ENCODE measurements at places on chromosomes 3 and 15.

- DNase-seq = peak; percentile 81
Measured at GRCh38 chr3:161395115-161396012, 24.0 kb upstream of the SPTSSB start.

- no peak for DNase-seq
Measured at GRCh38 chr15:39788108-39788507, 5.5 kb upstream of the FSIP1 start.

DNA sequence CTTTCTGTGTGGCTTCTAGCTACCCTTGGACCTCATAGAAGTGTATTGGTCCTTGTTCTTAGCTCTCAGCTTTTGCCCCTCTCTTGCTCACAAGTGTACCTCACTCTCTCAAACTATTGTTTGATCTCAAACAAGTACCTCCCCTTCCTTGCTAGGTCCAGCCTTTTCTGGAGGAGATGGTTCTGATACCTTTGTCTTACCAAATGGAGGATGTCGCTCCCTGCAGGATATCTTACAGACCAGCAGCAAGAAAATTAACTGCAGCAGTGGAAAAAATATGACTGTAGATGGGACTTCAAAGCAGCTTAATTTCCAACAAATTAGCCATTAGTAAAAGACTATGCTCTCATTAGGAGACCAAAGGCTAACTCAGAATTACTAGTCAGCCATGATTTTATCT is 388.1 kb upstream of the ROBO2 start:
- no peak for DNase-seq

- no peak for DNase-seq
Measured at GRCh38 chr3:179309225-179310078, 13.4 kb upstream of the ZNF639 start.

- no peak for DNase-seq
Measured at GRCh38 chr3:190252080-190252479, 70.2 kb downstream of the CLDN1 start.

GRCh38 chr3:44330444-44330843 is 8.1 kb upstream of the TCAIM start:
- no peak for DNase-seq

DNA sequence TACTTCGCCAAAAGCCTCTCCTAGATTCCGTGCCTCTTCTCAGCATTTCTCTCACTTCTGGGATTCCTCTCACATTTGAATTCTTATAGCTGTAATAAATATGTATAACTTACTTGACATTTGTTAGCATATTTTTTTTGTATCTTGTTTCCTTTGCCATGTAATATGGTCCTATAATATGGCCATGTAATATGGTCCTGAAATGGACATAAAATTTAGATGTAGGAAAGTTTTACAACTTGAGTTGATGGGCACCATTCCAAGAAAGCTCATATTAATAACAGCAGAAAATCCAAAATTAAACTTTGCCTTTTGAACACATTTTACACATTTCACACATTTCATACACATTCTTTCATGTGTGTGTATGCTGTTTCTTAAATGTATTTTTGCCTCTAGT is 480.6 kb downstream of the RBMS3 start:
- no peak for DNase-seq

DNA sequence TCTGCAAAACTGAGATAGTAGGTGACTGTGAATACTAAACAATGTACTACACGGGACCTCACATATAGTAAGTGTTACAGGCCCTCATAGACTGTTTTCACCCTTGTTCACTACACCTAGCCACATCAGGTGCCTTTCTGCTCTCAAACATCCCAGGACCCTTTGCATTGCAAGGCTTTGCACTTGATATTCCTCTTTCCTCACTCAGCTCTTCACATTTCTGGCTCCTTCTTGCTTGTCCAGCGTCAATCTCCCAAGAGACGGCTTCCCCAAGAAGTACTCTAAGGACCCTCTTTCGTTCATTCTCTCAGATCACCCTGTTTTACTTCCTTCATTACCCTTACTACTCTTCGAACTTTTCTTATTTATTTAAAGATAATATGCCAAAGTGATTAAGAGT is 10.0 kb downstream of the DENND4A start:
- DNase-seq = no peak

DNA sequence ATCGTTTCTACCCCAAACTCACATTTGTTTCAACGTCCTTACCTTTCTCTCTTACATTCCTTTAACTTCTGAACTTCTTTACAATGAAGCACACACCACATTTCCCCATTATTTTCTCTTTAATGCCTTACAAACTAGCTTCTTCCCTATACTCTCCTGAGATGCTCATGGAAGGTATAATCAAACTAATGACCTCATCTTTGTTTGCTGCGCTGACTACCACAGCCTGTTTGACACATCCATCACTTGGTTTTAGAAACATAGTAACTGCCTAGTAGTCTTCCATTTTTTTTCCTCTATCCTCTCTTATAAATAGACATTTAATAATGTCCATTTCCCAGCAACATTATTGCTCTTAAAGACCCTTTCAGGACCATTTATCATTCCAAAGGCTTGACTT is 230.5 kb upstream of the LRTM1 start:
- no peak for DNase-seq

- no peak for DNase-seq
Measured at GRCh38 chr15:80785811-80786354, 6.7 kb downstream of the CEMIP start.

DNA sequence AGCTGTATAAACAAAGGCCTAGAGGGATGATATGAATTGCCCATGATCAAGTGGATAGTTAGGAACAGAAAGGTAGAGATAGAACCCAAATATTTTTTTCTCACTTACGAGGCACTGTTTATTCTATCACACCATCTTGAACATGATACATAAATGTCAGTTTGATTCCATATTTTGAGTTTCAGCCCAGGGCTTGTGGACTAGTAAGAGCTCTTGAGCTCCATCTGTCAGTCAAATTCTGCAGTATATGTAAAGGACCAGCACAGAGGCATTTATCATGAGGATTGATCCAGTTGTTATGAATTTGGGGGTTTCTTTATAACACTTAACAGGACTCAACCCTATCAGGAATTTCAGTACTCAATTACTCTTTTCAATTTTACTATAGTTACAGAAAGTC is 4.8 kb downstream of the SLC27A2 start:
- DNase-seq = no peak

DNA sequence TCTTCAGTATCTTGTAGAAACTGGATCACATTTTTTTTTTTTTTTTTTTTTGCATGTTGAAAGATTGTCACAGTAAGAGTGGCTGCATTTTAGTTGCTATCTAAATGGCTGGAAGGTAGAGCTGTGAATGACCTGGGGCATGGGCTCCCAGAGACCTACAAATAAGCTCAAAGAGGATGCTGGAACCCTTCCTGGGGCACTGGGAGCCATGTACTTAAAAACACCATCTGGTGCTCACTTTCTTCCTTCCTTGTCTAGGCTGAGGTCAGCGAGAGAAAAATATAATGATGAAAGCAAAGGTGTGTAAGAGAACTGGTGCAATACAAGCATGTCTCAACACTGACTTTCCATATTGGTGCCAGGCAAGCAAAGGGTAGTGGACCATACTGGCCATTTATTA is 323.9 kb downstream of the SV2B start:
- no peak for DNase-seq

DNA sequence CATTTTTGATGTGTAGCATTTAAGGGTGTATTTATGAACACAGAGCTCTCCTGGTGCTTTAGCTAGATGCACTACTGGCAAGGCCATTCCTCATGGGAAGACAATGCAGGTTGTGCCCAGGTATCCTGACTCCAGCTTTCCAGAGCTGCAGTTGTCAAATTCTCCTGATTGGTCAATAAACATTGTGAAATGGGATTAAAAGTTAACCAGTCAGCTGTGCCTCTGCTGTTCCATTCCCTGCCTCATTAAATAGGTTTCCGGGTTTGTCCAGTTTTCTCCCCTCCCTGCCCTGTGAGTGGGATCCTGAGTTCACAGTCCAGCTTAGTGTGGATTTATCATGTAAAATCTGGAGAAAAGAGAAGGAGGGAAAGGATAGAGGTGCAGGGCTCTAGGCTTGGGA is 207.3 kb downstream of the SQOR start:
- DNase-seq = no peak

DNA sequence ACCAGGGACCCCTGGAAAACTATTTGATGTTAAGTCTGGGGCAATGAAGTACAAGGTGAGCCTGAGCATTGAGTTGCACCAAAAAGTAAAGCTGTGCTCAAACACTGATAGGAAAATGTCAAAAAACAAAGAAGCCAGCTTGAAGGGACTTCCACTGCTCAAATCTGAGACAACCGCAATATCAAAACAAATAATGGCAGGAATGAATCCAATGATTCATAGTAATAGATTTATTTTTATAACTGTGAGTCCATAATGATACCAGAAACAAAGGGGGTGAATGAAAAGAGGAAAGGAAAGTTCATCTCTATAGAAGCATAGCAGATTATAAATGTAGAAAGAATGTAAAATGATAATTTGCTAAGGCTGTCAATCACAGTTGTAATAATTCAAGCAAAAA is 237.3 kb upstream of the ZBTB20 start:
- no peak for DNase-seq

GRCh38 chr3:195403841-195404408 is 38.9 kb downstream of the ACAP2 start:
- DNase-seq = no peak

GRCh38 chr3:77079988-77080610 is 40.2 kb downstream of the ROBO2 start:
- no peak for DNase-seq

GRCh38 chr15:79403501-79403900 is 28.6 kb upstream of the MINAR1 start:
- DNase-seq = no peak

GRCh38 chr3:99751649-99752048 is 66.0 kb upstream of the CMSS1 start:
- no peak for DNase-seq

DNA sequence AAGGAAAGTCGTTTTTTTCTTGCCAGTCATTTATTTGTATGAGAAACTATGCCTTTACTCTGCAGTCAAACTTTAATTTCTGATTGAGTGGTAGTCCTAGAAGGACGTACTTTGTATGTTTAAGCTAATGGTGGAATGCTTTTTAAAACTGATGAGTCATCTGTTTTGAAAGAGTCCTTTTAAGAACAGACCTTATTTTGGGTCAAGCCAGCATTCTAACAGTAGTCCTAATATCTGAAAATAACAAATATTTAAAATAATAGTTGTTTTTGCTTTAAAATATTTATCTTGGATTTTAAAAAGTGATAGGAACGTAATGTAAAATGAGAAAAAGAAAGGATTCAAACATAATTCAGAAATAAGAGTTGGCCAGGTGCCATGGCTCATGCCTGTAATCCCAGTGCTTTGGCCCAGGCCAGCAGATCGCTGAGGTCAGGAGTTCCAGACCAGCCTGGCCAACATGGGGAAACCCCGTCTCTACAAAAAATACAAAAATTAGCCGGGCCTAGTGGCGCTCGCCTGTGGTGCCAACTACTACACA is 1.3 kb upstream of the LRRC58 start:
- DNase-seq = no peak

DNA sequence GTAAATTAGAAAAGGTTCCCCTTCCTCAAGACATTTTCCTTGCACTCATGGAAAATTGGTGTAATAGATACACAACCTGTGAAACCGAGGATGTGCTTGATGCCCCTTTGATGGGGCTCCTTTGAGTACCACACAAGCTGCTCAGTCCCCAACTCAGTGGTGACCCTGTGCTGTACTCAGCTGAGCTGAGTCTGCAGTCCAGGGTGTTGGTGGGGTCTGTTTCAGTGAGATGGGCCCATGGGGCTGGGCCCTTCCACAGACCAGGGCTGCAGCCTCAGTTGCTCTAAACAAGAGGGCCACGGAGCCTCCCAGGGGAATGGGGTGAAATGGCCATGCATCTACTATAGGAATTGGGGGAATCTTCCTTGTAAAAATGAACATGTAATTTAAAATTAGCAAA is 39.3 kb downstream of the KY start:
- no peak for DNase-seq

DNA sequence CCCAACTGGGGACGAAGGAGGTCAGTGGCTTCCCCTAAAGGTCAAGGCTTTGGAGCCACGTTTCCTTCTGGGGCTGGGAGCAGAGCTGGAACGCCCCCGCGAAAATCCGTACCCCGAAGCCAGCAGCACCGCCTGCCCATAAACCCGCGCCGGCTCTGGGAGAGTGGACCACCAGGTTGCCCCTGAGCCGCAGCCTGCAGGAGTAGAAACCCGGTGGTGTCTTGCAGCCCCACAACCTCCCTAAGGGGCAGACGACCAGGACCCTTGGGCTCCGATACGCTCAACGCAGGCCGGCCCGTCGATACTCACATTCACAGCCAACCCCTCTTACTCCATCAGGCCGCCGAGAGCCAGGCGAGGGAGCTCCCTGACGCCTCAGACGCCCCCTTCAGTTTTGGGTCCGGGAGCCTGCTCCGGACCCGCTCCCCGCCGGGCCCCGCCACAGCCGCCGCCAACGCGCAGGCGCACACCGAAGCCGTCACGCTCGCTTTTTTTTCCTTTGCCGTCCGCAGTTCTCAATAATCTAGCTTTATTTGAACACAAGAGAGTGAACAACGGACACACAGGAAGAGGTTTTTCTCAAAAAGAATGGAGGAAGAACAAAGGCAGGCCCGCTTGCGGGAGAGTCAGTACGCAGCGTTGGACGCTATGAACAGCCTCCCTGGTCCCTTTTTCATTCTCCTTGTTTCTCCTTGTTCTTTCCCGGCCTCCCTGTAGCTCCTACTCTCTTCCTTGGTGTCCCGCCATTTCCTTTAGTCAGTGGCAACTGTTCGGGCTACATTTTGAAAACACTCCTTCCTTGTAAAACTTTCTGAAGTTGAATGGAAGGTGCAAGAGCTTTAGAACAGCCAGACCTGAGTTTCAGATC is at the start of gene ZNF106:
Gene ZNF106 (minus strand): TSS at position 471 of the 868 bp plus-strand sequence. CDS start 18,852 bp downstream, outside the sequence.
- DNase-seq = peak; percentile 84

DNA sequence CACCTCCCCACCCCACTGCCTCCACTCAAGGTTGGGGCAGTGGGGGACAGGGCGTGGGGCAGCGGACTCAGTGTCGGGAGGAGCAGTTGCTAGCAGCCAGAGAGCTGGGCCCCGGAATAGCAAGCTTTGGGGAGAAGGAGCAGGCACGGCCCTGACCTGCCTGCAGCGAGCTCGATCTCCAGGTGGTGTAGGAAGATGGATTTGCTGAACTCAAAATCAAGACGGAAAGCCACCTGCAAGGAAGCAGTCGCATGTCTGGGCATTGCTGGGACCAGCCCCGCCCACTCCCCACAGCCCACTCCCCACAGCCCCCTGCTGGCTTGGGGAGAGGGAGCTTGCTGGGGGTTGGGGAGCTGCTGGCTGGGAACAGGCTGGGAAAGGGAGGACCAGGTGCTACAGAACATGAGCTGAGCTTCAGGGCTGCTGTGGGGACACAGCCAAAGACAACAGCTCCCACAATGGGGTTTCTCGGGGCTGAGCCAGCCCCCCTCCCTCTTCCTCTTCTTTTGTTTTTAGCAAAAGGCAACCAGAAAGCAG is 38.0 kb downstream of the FEM1B start:
- DNase-seq = no peak

- no peak for DNase-seq
Measured at GRCh38 chr15:45150997-45151396, 21.2 kb downstream of the DUOX1 start.

- no peak for DNase-seq
Measured at GRCh38 chr3:30020380-30020779, 586.0 kb upstream of the TGFBR2 start.

DNA sequence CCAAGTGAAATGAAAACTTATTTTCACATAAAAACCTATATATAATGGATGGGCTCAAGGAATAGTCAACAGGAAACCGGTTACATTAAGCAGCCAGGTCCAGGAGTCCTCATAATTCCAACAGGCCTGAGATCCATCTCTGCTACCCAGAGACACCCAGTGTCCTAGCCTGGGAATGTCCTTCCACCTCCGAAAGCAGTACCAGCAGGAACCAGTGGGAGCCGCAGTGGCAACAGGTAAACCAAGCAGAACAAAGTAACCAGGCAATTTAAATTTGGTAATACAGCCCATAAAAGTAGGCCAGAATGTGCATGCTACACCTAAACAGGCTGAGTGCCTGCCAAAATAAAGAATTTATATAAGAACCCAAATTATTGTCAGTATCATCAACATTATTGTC is 195.6 kb downstream of the ZBBX start:
- DNase-seq = no peak

Data from CD8-positive, alpha-beta T cell (primary cell).